ENCODE measurements at places on chromosomes 13 and 19.
A peak's percentile ranks its signal among the peaks of the same experiment; 100 is the strongest.

DNA sequence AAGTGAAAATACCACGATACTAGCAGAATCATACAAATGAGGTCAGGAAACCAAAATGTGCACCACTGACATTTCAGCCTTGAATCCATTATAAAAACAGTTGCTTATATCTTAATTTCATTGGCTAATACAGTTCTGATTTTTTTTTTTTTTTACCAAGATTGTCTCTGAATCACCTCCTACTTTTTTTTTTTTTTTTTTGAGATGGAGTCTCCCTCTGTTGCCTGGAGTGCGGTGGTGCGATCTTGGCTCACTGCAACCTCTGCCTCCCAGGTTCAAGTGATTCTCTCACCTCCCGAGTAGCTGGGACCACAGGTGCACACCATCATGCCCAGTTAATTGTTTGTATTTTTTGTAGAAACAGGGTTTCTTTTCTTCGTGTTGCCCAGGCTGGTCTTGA lies 270.2 kb downstream of the LMO7 start:
- DNase-seq, result no peak

DNA sequence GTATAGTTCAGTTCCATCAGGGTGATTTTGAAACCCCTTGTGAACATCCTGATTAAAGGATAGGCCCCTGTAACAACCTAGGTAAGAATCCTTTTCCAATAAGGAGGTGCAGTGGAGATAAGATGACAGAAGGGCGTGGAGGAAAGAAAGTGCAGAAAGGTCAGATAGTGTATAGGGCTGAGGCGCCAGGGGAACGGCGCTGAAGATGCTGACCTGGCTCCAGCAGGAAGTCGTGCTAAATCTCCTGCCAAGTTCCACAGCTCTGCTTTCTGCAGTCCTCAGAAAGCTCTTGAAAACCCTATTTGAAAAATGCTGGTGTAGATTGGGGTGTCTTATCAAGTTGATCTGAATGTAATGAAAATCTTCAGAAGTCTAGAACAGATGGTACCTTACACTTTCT lies 221.7 kb downstream of the COG6 start:
- DNase-seq, result no peak

DNA sequence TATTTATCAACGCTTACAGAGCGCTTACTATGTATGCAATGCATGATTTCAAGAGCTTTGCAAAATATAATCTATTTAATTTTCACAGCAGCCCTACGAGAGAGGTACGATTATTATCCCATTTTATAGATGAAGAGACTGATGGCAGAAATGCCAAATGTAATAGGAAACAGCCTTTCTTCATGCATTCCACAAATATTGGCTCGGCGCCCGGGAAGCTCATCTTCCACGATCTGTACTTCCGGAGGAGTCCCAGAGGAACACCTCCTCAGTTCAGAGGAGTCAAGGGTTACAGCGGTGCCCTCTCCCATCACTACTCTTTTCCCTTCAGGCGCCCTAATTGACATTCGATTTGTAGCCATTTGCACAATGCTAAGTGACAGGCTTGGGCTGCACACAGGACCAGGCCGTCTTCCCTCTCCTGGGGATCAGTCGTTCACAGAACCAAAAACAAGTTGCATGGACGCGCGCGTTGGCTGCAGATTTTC lies 1.1 kb upstream of the ARHGAP35 start:
- peak; percentile 64 for DNase-seq

DNA sequence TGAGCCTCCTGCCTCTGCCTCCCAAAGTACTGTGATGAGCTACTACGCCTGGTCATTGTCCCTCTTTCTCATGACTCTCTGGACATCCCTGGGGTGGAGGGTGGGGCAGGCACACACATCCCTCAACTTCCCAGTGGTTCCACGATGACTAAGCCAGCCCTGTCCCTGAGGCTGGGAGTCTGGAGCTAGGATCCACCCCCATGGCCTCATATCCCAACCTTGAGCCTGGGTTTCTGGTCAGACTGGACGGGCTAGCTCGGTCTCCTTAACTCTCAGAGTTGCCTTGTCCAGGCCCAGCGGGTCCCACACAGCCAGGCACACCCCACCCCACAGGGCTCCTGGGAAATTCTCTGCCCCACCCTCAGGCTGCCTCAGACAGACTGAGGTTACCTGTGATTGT lies 19.6 kb downstream of the IER2 start:
- peak; percentile 63 for DNase-seq

DNA sequence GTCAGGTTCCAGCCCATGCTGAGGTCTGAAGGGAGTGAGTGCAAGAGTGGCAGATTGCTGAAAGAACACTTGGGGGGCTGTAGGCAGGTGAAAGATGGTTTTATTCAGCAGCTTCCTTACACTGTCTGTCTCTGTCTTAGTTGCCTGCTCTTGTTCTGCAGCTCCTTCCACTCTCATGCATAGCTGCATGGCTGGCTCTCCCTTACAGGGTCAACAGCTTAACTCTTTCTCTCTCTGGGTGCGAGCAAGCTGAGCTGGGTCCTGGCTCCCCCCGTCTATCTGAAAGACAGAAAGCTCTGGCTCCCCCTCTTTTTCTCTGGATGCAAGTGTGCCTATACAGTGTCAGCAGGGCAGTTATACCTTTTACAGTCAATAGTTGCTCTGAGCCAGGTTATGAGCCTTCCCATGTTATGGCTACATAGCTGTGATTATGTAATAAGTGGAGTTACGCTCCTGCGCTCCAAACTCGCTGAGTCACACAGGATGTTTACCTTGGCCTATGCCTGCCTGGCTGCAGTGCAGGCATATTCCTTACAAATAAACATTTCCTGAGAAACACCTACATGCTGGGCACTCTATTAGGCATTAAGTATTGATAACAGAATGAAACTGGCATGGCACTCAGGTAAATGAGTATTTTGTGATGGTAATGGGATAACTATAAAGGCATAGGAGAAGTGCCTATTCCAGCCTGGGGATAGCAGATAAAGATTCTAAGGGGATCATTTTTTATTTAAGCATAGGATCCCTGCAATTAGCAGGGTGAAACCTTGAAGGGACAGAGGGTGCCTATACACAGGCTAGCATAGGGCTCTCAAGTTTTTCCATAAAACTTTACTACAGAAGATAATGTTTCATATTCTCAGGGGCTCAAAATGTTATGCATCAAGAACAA lies 826.9 kb upstream of the PCDH9 start:
- DNase-seq, result peak; percentile 27

DNA sequence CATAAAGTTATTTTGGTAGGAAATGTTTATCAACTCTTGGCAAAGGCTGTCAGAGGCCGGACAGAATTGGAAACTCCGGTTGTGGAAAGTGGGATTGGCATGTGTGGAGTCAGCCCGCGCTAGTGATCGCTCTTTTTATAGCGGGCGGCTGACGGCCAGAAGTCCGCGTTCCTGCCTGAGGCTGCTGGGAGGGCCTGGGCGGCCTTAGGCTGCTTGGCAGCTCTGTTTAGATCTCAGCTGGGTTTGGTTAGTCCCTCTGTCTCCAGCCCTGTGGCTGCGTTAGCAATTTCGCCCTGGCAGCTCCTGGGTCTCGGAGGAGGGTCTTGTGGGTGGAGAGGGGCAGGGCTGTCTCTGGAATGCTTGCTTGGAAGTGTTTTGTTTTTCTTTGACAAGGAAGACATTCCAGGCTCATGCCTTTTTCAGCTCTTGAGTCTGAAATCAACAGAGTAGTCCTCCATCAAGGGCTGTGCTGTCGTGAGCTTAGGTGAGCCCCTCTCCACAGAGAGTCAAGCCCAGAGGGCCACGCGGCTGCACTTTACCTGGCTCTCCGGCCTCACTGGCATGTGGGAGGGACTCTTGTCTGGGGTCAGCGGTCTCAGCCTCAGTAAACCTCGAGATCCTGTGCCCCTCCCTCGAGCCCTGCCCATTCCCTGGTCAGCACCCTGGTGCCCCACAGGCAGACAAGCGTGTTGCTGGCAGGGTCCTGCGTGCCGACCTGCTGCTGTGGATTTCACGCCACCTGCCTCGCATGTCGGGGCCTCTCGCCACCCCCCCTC lies 22.5 kb downstream of the DOT1L start:
- no peak for DNase-seq

DNA sequence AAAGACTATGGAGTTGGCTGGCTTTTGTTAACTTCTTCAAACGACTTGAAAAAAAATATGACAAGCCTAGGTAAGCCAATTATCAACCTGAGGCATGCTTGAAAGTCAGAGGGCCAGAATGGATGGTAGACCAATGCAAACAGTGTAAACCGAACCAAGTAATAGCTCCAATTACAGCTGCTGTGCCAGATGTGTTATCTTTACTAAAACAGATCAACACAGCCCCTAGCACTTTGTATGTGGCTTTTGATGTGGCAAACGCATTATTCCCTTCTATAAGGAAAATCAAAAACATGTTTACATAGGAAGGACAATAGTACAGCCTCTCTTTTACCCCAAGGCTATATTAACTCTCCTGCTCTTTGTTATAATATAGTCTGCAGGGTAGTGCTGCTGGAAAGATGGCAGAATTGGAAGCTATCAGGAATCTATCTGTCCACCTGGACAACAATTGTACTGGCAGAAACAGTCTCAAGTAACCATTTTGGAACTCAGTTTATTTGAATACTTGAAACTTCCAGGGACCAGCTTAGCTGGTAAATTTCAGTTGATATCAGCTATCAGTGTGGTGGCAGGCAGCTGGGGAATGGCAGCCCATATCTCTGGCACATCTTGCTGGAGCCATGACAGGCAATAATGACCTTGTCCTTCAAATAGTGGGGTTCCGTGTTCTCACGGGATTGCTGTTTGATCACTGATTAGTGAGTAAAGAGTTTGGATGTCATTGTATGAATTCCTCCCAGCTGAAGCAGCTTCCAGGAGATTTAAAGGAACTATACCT lies 144.4 kb upstream of the WASF3 start:
- DNase-seq, result no peak

DNA sequence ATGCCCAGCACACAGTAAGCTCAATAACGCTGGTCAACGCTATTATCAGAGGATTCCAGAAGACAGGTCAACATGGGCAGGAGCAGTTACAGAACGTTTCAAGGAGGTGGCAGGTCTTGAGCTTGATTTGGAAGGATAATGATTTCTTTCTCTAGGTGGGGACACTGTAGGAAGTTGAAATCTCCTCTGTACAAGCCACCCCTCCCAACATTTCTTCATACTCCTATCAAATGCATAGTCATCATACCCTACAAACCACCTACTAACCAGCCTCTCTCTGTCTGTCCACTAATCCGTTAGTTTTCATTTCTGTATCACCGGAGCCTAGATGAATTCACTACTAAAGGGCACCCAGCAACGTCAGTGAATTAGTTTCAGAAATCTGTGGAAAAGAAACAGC lies 1.3 kb downstream of the ATP7B start:
- DNase-seq, result no peak

DNA sequence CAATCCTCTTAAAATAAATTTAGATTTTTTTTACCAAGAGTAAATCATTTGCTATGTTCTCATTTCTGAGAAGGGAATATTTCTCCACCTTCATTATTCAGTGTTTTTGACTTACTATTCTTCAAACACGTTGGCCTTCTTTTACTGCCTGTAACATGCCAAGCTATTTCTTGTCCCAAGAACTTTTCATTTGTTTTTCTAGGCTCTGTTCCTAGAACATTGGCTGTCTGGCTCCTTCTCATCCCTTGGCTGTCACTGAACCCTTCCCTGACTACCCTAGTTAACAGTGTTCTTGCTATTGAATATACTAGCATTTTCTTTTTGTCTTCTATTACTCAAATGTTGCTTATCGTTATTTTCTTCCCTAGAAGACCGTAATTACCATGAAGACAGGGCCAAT lies 248.1 kb downstream of the ITGBL1 start:
- DNase-seq, result no peak

DNA sequence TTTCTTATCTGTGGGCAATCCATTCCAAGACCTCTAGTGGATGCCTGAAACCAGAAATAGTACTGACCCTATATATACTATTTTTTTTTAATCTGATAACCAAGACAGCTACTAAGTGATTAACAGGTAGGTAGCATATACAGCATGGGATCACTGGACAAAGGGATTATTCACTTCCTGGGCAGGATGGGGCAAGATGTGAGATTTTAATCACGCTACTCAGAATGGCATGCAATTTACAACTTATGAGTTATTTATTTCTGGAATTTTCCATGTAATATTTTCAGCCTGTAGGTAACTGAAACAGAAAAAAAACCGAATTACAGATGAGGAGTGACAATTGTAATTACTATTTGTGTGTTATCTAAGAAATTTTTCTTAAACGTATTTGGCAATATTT lies 41.2 kb downstream of the ZIC2 start:
- no peak for DNase-seq

All from urothelium cell line (cell line).